ENCODE measurements at places on chromosomes 13 and 19. TPM values are rescaled to one million over a fixed set of nuclear protein-coding genes. Genes with fewer than 3 reads are reported as not detected.

The SLC17A7 gene
- not detected for total RNA-seq

- peaks cover 24% of the 10 kb centered on the region for H3K27me3 ChIP-seq
- H3K36me3 ChIP-seq: no peaks in the 10 kb centered on the region
- H3K27ac ChIP-seq: no peak overlapping the region
- no peak overlapping the region for H3K4me3 ChIP-seq
- DNase-seq: no peak
Measured at GRCh38 chr19:17614476-17614875, 59.0 kb downstream of the COLGALT1 start.

DNA sequence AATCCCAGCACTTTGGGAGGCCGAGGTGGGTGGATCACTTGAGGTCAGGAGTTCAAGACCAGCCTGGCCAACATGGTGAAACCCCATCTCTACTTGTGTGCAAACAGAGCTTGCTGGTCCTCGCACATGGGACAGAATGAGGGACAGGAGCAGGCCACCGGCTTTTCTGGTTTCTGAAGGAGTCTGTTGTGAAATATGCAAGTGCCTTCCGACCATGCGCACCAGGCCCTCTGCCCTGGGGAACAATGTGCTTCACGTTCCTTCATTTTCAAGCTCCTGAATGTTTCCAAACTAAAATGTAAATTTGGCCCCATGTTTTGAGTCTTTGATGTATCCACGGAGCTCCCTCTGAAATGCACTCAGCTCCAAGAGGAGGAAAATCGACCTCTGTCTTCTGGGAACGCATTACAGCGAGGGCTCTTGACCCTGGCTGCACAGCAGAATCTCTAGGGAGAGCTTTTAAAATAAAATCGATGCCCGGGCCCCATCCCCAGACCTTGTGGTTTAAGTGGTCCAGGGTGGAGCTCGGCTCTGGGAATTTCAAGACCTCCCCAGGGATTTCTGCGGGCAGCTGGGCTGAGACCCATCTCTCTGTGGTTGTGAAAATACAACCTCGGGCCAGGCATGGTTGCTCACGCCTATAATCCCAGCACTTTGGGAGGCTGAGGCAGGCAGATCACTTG is 9.3 kb upstream of the ACP4 start:
- H3K27ac ChIP-seq: no peak overlapping the region
- peaks cover 6% of the 10 kb centered on the region for H3K4me1 ChIP-seq
- H3K36me3 ChIP-seq: no peaks in the 10 kb centered on the region
- no peak overlapping the region for H3K4me3 ChIP-seq

The PLEKHA4 gene
- 10.1 TPM for total RNA-seq

DNA sequence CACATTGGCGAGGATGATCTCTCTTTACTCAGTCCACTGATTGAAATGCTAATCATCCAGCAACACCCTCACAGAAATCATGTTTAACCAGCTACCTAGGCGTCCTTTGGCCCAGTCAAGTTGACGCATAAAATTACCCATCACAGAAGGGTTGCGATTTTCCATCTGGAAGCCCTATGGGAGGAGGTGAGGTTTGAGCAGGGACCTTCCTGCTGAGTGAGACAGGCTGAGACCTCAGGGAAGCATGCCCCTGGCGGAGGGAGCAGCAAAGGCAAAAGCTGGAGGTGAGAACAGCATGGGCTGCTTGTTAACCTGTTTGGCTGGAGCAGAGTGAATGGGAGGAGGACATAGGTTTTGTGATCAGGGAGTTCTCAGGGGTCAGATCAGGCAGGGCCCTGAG is 7.3 kb downstream of the TTC9B start:
- DNase-seq: no peak
- H3K4me1 ChIP-seq: no peaks in the 10 kb centered on the region
- H3K36me3 ChIP-seq: peaks cover 12% of the 10 kb centered on the region
- H3K27ac ChIP-seq: no peak overlapping the region
- H3K27me3 ChIP-seq: peaks cover under 1% of the 10 kb centered on the region
